ENCODE measurements at places on chromosomes 7 and 10.

- DNase-seq: no peak
These were observed 9.4 kb downstream of the NPC1L1 start for GRCh38 chr7:44531421-44532380.

GRCh38 chr10:101157756-101158458 lies 26.8 kb downstream of the TLX1 start:
- DNase-seq: no peak

DNA sequence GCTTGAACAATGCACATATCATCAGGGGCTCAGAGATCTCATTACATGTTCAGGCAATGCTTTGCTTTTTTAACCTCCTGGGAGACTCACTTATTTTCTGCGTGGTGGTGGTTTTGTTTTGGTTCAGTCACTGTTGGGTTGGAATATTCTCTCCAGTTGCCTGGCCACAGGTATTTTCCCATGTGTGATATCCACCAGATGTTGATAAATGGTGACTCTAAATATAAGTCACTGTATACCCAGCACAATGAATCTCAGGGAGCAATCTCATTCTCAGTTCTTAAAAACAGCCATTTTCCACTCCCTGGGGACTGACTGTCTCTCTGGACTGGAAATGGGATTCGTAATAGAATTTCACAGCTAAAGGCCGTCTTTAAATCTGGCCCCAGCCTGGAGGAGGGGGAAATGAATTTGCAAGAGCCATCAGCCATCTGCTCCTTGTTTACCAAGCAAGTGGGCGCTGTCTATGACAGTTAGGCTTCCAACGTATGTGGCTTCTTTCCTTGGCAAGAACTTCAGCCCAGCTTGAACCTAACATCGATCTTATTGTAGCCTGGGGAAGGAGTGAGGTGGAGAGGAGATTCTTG lies 1106.2 kb downstream of the NRG3 start:
- no peak for DNase-seq

- no peak for DNase-seq
These were observed 479.3 kb upstream of the CELF2 start for GRCh38 chr10:10538326-10538725.

DNA sequence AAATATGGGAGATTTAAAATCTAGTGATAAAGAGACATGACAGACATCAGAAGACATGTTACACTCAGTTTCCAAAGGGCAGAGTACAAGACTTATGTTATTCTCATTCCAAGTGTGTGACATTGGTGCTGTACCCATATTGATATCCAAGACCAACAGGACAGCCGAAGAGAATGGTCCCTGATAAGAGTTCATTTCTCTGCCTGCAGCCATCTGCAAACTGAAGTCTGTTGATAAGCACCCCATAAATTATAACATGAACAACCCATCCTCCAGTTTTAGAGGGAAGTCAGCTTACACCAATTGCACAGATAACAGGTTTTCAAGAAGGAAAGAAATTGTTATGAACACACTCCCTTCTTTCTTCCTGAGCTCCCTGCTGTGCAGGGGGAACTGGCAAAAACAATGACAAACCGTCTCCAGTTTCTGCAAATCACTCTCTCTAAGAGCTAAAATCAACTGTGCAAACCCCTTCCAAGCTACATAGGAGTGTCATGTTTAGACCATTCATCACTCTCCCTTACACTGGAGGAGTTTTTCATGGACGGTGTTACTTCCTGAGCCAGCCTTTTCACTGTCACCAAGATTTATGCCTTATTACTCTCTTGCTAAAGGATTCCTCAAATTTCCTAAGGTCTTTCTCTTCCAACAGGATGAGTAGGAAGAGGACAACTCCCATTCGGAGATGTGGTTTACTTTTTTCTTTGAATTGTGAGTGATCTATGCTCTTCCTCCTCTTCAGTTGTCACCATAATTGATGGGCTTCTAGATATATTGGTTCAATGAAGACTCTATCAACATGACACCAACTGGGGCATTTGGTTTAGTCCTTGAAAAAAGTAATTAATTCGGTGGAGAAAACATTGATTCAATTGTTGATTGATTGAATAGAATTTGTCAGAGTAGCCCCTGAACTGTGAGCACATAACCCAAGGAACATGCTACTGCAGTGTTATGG lies 80.3 kb upstream of the FAM171A1 start:
- no peak for DNase-seq

All from natural killer cell (primary cell).